ENCODE measurements at places on chromosomes 2 and 18.

- no peak for DNase-seq
Measured at GRCh38 chr2:98769784-98770183, 38.9 kb upstream of the MGAT4A start.

GRCh38 chr2:11933854-11934253 lies 187.4 kb downstream of the LPIN1 start:
- no peak for DNase-seq

DNA sequence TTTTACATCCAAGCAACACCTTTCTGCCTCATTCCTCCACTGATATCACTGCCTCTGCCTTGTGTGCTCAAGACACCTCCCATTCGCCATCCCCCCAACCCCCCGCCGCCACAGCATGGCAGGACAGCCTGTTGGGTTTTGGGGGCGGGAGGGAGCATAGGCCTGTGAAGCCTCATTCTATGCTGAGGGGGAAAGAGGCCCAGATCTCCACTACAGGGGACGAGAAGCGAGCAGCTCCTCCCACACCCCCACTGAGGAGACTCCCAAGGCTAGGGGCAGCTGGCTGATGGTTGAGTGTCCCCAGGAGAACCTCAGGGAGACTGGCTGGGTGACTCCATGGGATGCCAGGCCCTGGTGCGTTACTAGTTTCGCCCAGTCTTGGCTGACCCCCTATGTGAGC lies 214.3 kb upstream of the SIX2 start:
- DNase-seq: no peak

GRCh38 chr2:126359494-126359893 lies 296.5 kb upstream of the GYPC start:
- DNase-seq: no peak

DNA sequence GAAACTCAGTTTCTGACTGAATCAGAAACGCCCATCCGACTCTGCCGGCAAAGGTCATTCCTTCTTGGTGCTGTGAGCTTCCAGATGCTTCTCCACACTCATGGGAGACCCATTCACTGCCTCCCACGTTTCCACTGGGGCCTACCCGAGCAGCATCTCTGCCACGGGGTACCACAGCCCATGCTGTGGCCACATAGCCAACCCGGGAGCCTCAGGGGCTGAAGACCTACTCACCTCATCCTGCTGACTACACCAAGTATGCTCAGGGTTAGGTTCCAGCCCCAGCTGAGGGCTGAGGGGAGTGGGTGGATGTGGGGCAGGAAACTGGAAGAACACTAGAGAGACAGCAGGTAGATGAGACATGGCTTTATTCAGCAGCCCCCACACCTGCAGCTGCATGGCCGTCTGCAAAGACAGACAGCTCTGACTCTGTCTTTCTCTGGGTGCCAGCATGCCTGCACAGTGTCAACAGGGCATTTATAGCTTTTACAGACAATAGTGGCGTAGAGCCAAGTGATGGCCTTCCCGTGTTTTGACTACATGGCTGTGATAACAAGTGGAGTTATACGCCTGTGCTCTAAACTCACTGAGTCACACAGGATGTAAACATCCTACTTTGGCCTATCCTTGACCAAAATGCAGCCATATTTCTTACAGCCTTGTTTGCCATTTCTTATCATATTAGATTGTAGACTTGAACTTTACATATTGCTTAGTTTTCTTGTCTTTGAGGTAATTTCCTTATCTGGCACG lies 16.5 kb upstream of the KLHL23 start:
- no peak for DNase-seq

- DNase-seq: no peak
Measured at GRCh38 chr2:220433131-220433530, 805.7 kb downstream of the SLC4A3 start.

DNA sequence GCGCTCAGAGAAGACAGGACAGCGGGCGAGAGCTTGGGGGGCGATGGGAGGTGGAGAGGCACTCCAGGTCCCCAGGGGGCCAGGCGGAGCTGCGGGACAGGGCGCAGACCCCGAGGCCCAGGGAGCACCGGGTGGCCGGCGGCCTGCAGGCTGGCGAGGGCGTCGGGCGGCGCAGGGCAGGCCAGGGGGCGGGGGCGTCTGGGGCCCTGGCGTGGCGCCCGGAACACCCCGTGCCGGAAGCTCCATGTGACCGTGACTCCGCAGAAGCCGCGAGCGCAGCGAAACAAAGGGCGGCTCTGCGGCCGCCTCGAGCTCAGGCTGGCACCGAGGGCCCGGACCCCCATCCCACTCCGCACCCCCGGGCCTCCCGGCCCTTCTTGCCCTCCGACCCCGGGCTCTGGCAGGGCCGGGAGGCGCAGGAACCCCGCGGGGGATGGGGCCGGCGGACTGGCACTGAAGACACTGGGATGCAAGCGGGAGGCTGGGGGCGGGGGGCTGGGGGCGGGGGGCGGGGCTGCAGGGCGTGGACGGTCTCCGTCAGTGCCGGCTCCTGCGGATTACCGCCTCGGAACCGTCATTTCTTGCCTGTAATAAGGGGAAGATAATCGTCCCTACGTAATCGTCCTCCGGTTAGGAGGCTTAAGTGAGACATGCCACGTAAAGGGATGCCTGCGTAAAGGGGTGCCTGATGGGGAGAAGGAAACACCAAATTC lies 19.1 kb downstream of the SH2D6 start:
- DNase-seq: peak; percentile 41

DNA sequence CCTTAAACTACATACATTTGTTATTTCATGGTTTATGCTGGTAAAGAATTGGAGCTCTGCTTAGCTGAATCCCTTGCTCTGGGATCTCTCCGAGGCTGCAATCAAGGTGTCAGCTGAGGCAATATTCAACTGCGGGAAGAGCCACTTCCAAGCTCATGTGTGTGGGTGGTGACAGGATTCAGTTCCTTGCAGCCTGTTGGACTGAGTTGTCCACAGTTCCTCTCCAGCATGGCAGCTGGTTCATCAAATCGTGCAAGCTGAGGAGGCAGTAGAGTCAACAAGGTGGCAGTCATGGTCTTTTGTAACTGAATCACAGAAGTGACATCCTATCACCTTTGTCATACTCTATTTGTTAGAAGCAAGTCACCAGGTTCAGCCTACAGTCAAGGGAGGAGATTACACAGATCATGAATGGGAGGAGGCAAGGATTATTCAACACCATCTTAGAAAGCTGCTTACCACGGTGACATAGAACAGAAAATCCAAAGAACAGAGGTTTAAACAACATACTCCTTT lies 56.9 kb downstream of the CTIF start:
- no peak for DNase-seq

- DNase-seq: no peak
Measured at GRCh38 chr2:205617905-205618304, 64.4 kb upstream of the NRP2 start.

GRCh38 chr2:105643405-105644173 lies 101.1 kb upstream of the NCK2 start:
- DNase-seq: no peak

- DNase-seq: no peak
Measured at GRCh38 chr2:174066871-174067270, 101.7 kb upstream of the SP3 start.

- DNase-seq: no peak
Measured at GRCh38 chr2:149259136-149259535, 71.3 kb upstream of the LYPD6 start.
